T-helper 1 cell (primary cell): ENCODE measurements at places on chromosomes 11 and 22.

DNA sequence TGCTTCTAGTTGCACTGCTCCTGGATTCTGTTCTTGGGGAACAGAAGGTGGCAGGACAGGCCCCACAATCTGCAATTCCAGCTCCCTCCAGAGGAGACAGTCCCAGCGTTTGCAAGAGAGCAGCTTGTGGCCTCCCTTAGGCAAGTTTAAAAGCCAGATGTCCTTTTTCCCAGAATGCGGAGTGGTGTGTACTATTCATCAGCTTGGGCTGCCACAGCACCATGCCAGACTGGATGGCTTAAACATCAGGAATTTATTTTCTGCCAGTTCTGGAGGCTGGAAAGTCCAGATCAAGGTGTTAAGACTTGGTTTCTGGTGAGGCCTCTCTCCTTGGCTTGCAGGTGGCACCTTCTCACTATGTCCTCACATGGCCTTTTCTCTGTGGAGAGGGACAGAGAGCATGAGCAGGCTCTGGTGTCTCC lies 11.7 kb downstream of the MIAT start:
- DNase-seq = no peak

DNA sequence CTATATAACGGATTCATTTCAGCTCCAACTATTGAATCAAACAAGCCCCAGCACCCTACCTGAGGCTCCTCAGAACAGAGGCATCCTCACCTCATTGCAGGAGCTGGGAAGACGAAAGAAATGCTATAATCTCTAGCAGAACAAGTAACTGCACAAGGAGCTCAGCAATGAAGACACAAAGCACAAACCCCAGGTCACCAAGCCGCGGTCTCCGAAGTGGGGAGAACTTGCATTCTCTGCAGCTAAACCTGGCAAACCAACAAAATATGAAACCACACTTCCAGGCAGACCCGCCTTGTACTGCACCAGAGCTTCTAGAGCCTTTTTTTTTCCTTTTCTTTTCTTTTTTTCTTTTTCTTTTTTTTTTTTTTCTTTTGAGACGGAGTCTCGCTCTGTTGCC lies 21.8 kb upstream of the CD5 start:
- DNase-seq = no peak

GRCh38 chr11:134640536-134640935 lies 228.5 kb upstream of the B3GAT1 start:
- no peak for DNase-seq

DNA sequence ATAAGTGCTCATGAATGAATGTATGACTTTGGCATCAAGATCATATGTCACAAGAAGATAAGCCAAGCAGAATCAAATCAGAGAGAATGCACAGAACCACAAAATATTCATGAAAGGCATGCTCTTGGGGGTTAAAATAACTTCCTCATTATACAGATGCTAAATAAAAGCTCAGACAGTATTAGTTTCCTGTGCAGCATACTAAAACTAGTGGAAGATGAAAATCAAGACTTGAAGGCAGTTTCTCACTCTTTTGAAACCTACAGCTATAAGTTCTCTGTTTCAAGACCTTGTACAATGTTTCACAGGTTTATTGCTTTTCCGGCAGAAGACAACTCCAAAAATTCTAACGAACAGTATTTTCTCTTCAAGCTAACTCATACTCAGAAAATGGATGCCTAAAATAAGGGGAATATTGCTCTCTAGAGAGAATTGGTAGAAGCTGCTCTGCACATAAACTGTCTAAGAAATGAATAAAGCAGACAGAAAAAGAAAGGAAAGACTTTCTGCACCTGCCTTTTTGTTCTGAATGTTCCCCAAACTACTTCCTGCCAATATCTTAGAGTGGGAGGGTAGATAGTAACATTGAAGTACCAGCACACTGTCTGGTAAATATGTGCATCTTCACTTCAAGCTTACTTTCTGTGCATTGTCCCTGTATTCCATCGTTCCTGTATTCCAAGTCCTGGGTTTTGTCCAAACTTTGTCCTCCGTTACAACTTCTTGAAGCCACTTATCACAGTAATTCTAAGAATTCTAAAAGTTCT lies 639.4 kb upstream of the FAT3 start:
- DNase-seq = no peak

- no peak for DNase-seq
Measured at GRCh38 chr11:44207292-44207691, 102.6 kb downstream of the ALX4 start.

GRCh38 chr22:27493796-27494195 lies 307.8 kb downstream of the MN1 start:
- no peak for DNase-seq

- DNase-seq = no peak
Measured at GRCh38 chr11:34068111-34068510, 16.6 kb downstream of the CAPRIN1 start.

- DNase-seq = no peak
Measured at GRCh38 chr11:116579031-116579653, 193.6 kb downstream of the BUD13 start.

DNA sequence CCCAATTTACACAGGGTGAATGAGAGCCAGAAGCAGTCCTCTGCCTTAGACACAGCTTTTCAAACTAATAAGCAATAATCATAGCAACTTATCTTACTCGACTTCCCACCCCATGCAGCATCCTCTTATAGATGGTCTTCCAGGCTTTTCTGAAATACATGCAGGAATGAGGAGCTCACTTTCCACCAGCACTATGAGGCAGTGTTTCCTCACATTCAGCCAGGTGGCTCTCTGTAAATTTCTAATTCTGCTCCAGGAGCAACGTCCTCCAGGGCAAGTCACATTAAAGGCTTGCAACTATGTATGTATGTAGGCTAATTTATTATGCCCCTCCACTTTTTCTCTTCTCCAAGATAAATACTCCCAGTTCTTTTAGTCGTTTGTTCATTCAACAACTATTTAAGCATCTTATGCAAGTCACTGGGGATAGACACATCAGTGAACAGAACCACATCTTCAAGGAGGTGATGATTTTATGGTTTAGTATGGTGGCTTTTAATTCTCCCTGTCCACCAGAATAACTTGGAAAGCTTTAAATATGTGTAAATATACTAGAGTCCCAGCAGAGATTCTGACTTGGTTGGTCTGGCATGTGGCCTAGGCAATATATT lies 59.9 kb downstream of the PAK1 start:
- no peak for DNase-seq
